ENCODE measurements at places on chromosomes 12 and 14. TPM values are rescaled to one million over a fixed set of nuclear protein-coding genes. Genes with fewer than 3 reads are reported as not detected.

DNA sequence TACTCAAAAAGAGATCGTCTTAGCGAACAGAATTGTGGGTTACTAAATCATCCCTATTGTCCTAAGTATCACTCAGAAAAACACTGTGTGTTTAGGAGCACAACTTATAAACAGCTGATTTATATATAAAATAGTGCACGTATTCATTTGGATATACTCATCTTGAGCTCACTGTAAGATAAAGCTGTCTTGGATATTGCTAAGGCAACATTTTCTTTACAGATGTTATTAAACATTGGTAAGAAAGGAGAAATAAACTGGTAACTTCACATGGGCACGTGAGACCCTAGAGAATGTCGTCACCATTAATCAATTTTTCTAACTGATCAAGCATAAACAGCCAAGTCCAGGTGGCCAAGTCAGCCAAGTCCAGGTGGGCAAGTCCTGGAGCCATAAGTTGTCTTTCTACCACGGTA, 1.7 kb downstream of the PAWR start:
- peaks cover 34% of the 10 kb centered on the region for H3K4me1 ChIP-seq
- H3K27me3 ChIP-seq = peaks cover 17% of the 10 kb centered on the region
- no peaks in the 10 kb centered on the region for H3K36me3 ChIP-seq
- peak overlapping the region; percentile 74 for H3K4me3 ChIP-seq
- H3K27ac ChIP-seq = no peak overlapping the region
- DNase-seq = no peak

DNA sequence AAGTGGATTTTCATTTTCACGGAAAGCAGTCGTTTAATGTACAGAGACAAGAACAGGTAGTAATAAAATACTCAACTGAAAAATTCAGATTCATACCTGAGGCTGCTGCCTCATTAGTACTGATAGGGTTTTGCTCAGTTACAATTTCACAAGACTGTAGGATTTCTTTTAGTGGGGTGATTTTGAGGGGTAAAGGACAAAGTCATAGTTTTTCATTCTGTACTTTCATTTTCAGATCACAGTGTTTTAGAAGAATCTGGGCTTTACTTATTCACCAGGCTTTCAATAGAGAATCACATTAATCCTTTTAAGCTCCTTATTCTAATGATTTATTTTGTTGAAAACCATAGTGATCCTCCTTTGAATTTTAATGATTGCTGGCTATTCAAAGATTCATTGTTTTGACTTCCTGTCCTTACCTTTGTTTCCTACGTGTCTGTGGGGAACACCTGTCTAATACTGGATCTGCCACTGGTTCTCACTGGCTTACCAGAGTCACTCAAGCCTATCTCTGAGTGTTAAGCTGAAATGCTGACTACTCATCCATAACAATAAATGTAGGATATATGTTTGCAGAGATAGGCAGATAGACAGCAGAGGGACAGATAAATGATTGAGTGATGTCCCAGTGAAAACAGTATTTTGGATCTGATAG, 243.8 kb upstream of the NPAS3 start:
- H3K27me3 ChIP-seq = no peaks in the 10 kb centered on the region
- no peaks in the 10 kb centered on the region for H3K4me1 ChIP-seq
- H3K36me3 ChIP-seq = no peaks in the 10 kb centered on the region
- no peak overlapping the region for H3K4me3 ChIP-seq

GRCh38 chr12:10242539-10242938, 29.9 kb downstream of the GABARAPL1 start:
- DNase-seq = no peak
- no peaks in the 10 kb centered on the region for H3K36me3 ChIP-seq
- H3K4me1 ChIP-seq = peaks cover 81% of the 10 kb centered on the region
- H3K27me3 ChIP-seq = peaks cover 3% of the 10 kb centered on the region

DNA sequence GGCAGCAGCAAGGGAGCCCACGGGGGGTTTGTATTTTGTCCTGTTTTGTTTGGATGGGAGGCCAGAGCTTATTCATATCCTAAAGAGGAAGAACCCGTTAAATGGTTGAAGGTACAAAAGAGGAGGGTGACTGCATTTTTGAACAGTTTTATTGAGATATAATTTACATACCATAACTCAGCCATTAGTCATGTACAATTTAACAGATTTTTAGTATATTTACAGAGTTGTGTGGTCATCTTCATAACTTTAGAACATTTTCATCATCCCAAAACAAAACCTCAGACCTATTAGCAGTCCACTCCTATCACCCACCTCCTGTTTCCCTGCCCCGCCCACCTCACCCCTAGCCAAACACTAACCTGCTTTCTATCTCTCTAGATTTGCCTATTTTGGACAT, 12.6 kb downstream of the NRDE2 start:
- H3K36me3 ChIP-seq = peaks cover 19% of the 10 kb centered on the region
- H3K4me3 ChIP-seq = no peak overlapping the region
- no peak for DNase-seq
- peaks cover 2% of the 10 kb centered on the region for H3K4me1 ChIP-seq

DNA sequence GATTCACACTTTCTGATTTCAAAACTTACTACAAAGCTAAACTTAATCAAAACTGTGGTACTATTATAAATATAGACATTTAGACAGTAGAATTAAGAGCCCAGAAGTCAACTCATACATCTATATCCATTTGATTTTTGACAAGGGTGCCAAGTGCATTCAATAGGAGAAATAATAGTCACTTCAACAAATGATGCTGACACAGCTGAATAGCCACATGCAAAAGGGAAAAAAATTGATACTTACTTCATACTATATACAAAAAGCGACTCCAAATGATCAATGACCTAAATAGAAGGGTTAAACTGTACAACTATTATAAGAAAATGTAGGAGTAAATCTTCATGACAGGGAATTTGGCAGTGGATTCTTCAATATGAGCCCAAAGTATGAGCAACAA, 40.7 kb upstream of the SYT10 start:
- no peaks in the 10 kb centered on the region for H3K27me3 ChIP-seq
- no peak for DNase-seq
- no peaks in the 10 kb centered on the region for H3K36me3 ChIP-seq
- no peak overlapping the region for H3K27ac ChIP-seq

- peak overlapping the region; percentile 64 for H3K4me3 ChIP-seq
- H3K27ac ChIP-seq = peak overlapping the region; percentile 88
- no peaks in the 10 kb centered on the region for H3K36me3 ChIP-seq
- peak; percentile 67 for DNase-seq
- peaks cover 5% of the 10 kb centered on the region for H3K27me3 ChIP-seq
Observed at GRCh38 chr14:51566831-51567582, 84.7 kb upstream of the FRMD6 start.

DNA sequence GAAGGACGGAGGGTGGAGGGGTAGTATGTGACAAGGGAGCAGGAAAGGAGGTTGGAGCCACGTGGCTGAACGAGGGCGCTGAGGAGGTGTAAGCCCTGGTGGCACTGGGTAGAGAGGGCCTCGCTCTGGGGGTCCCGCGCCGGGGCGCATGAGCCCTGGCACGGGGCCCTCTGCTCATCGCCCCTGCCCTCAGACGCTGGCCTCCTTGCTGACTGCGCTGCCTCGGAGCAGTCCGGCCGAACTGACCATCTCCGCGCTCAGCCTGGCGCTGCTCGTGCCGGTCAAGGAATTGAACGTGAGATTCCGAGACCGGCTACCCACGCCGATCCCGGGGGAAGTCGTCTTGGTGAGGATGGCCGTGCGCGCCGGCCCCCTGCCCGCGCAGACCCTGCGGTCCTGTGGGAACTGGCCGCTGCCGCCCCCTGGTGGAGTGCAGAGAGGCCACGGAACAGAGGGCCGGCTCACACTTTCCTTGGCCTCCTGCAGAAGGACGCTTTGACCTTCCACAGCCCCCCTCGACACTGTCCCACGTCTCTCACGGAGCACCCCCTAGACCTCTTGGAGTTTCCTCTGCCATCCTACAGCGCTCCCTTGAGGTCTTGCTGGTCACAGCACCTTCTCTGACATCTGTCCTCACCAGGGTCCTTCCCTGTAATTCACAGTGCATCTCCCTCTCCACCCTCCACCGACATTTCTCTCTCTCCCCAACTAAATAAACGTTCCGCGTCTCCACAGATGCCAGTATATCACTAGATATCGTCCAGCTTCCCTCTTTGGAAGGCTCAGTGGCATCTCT, 10.5 kb downstream of the ARHGEF25 start:
- H3K27ac ChIP-seq = no peak overlapping the region
- DNase-seq = peak; percentile 60
- H3K27me3 ChIP-seq = peaks cover 55% of the 10 kb centered on the region
- H3K4me1 ChIP-seq = peaks cover 33% of the 10 kb centered on the region

GRCh38 chr14:74502236-74503019, 8.9 kb downstream of the ISCA2 start:
- H3K36me3 ChIP-seq = peaks cover 2% of the 10 kb centered on the region
- H3K27me3 ChIP-seq = no peaks in the 10 kb centered on the region
- H3K4me1 ChIP-seq = no peaks in the 10 kb centered on the region

DNA sequence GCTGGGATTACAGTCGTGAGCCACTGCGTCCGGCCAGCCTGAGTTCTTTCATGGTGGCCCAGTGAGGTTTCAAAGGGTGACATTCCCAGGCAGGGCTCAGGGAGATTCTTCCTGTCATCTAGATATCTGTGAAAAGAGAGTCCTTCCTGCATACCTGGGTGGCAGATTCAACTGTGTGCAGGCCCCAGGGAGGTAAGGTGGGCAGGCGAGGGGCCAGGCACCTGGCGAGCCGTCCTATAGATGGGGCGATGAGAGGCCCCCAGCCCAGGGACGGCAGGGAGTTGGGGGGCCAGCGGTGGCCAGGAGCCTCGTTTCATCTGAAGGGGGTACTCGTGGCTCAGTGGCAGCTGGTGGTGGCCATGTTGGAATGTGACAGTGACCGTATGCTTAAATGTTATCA, 7.1 kb upstream of the EP400 start:
- H3K4me3 ChIP-seq = no peak overlapping the region
- H3K27ac ChIP-seq = no peak overlapping the region
- H3K4me1 ChIP-seq = peaks cover 5% of the 10 kb centered on the region
- H3K36me3 ChIP-seq = peaks cover 21% of the 10 kb centered on the region
- peaks cover 3% of the 10 kb centered on the region for H3K27me3 ChIP-seq

GRCh38 chr14:50608302-50608851, 48.4 kb downstream of the ATL1 start:
- H3K36me3 ChIP-seq = no peaks in the 10 kb centered on the region
- H3K4me3 ChIP-seq = no peak overlapping the region
- DNase-seq = no peak
- H3K4me1 ChIP-seq = no peaks in the 10 kb centered on the region

GRCh38 chr12:110436231-110436630, 13.9 kb downstream of the ARPC3 start:
- H3K27ac ChIP-seq = no peak overlapping the region
- H3K4me1 ChIP-seq = peaks cover 4% of the 10 kb centered on the region
- H3K36me3 ChIP-seq = peaks cover 39% of the 10 kb centered on the region
- peaks cover 3% of the 10 kb centered on the region for H3K27me3 ChIP-seq
- no peak for DNase-seq
- H3K4me3 ChIP-seq = no peak overlapping the region

DNA sequence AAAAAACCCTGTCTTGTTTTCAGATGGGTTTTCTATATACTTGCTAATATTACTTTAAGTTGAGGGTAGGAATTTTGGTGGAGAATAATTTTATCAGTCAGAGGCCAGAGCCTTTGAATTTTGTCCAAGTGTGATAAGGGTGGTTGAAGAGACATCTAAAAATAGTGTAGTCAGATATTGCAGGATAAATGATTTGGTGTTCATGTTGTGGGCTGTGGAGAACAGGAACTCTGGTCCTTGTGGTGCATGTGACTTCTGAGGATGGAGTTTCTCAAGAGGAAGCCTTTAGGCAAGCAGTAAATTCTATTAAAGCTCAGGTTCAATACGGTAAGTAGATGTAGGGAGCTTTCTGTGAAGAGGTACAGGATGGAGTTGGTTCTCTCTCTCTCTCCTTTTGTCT, 2.8 kb downstream of the ADAM21 start:
- DNase-seq = no peak
- no peaks in the 10 kb centered on the region for H3K36me3 ChIP-seq
- H3K27ac ChIP-seq = no peak overlapping the region
- no peak overlapping the region for H3K4me3 ChIP-seq

DNA sequence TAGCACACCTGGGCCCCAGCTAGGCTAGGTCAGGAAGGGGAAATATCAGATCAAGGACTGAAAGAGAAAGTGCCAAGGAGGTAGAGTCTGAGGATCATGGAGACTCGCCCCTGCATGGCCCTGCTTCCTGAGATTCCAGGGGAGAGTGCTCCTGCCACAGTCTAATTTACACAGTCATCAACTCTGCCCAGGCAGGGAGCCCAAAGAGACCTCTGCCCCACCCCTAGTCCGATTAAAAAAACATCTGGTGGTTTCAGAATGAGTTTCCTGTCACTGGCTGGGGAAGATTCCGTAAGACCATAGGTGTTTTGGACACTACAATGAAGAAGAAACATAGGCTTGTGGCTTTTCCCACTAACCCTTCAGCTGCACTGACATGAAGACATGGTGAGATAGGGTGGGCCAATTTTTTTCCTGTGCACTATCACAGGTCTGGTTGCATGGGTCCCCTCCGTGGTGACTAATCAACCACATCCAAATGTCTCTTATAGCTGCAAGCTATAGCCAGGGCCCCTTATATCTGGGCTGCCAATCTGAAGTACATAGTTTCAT, 31.5 kb upstream of the GZMB start:
- H3K27ac ChIP-seq = peak overlapping the region; percentile 92
- H3K36me3 ChIP-seq = no peaks in the 10 kb centered on the region
- peak; percentile 78 for DNase-seq
- H3K27me3 ChIP-seq = peaks cover 2% of the 10 kb centered on the region
- H3K4me1 ChIP-seq = peaks cover 94% of the 10 kb centered on the region
- H3K4me3 ChIP-seq = peak overlapping the region; percentile 71

GRCh38 chr12:67656251-67656650, 7.7 kb downstream of the DYRK2 start:
- H3K27me3 ChIP-seq = peaks cover under 1% of the 10 kb centered on the region
- peak overlapping the region; percentile 63 for H3K4me3 ChIP-seq
- DNase-seq = no peak
- H3K4me1 ChIP-seq = peaks cover 88% of the 10 kb centered on the region
- H3K36me3 ChIP-seq = peaks cover 33% of the 10 kb centered on the region
- H3K27ac ChIP-seq = peak overlapping the region; percentile 79

GRCh38 chr12:54004063-54004840, 4.3 kb downstream of the HOXC9 start:
- DNase-seq = no peak
- no peaks in the 10 kb centered on the region for H3K36me3 ChIP-seq
- H3K4me1 ChIP-seq = peaks cover 13% of the 10 kb centered on the region
- H3K27me3 ChIP-seq = peaks cover 58% of the 10 kb centered on the region
- no peak overlapping the region for H3K27ac ChIP-seq

DNA sequence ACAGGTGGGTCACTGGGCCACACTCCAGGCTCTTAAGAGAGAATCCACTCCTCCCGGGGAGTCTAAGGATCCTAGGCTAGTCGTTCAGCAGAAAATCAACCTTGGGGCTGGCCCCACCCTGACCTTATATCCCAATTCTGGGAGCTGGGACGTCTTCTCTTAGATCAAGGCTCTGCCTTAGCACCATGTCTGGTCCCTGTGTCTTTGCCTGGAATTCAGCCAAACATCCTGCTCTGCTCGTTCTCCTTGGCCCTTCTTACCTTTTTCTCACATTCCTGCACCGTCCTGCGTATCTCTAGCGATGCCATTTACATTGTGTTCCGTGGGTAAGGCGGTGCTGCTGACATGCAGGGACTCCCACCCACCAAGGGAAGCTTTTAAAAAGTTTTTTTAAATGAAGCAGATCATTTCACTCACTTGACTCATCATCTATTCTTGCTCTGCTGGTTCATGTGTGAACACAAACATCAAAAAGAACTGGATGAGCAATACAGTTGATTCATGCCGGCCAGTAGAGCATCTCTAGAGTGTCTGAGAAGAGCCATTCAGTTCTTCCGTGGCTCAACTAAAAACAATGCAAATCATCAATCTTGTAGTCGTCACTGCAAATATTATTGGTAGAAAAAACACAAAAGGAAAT, 50.2 kb downstream of the KCNK13 start:
- no peak overlapping the region for H3K4me3 ChIP-seq
- H3K27ac ChIP-seq = no peak overlapping the region
- no peak for DNase-seq
- peaks cover 2% of the 10 kb centered on the region for H3K27me3 ChIP-seq
- no peaks in the 10 kb centered on the region for H3K36me3 ChIP-seq
- H3K4me1 ChIP-seq = no peaks in the 10 kb centered on the region

Gene TTC8
- polyA plus RNA-seq = 2.8 TPM

Gene FOXA1
- polyA plus RNA-seq = not detected

Gene FLRT2
- polyA plus RNA-seq = not detected

Gene TAS2R13
- polyA plus RNA-seq = not detected

Measured in immature natural killer cell (primary cell).